Right hindlimb (tissue), 1 donor: ENCODE measurements at places on chromosomes 2 and 18.

GRCh38 chr2:146894514-146894913 is 950.3 kb upstream of the ACVR2A start:
- no peak for DNase-seq

GRCh38 chr2:42926434-42927333 is 134.3 kb upstream of the HAAO start:
- DNase-seq, result no peak

DNA sequence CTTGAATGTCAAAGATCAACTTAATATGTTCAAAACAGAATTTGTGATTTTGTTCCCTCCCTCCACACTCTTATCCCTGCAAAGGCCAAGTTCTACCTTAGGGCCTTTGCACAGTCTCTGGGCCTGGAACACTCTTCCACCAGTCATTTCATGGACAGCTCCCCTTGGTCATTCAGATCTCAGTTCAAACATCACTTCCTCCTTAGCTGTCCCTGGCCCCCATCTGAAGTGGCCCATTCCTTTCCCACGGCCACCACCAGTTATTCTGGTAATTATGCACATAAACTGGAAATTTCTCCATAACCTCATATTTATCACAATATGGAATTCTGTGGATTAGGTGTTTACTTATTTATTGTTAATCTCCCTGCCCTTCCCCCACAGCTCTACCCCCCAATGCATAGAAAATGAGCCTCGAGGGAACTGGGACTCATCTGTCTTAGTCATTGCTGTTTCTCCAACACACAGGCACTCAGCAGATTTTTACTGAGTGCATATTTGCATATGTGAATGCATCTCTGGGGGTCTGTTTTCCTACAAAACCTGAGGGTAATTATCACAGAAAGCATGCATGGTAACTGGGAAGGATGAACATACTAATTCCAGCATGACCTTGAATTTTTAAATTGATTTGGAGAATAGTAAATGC is 35.5 kb upstream of the SPTBN1 start:
- DNase-seq, result no peak

DNA sequence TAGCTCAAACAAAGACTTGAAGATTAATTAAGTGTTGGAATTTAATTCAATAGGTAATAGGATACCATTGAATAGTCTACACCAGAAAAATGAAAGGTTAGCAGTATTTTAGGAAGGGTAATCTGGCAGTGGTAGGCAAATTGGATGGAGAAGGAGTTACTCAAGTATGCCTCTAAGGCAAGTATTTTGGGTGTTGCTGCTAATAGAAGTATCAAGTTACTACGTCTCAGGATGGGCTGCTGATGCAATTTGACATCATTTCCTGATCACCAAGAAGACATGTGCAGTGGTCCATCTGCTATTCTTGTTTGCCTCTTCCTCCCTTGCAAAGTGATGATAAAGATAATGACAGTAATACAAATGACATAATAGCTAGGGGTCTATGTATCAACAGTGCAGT is 485.3 kb downstream of the TGIF1 start:
- no peak for DNase-seq

GRCh38 chr2:133624551-133624950 is 56.3 kb upstream of the NCKAP5 start:
- DNase-seq, result no peak

DNA sequence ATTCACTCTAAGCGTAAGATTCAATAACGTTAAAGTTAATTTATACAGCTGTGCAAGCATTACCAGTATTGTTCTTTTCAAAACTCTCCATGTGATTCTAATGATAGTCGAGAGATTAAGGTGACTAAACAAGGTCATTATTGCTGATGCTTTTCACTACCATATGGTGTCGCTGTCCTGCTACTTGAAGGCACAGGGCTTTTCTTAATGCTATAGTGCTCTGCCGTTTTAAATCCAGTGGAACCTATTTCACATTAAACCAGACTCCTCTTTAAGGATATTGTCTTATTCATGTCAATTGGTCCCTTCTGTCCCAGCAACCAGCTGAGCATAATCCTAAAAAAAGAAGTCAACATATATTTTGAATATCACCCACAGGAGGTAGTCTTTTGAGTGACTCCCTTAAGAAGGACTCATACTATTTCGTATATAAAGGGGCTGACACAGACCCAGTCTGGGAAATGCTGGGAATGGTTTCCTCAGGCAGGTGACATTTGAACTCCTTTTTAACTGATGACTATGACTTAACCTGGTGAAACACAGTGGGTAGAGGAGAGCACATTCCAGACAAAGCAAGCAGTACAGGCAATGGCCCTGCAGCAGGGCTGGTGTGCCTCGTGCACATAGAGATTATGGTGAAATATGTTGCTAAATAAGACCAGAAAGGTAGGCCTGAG is 53.9 kb upstream of the CYTIP start:
- DNase-seq, result no peak

GRCh38 chr2:25173719-25174118 is 5.3 kb upstream of the POMC start:
- DNase-seq, result no peak

DNA sequence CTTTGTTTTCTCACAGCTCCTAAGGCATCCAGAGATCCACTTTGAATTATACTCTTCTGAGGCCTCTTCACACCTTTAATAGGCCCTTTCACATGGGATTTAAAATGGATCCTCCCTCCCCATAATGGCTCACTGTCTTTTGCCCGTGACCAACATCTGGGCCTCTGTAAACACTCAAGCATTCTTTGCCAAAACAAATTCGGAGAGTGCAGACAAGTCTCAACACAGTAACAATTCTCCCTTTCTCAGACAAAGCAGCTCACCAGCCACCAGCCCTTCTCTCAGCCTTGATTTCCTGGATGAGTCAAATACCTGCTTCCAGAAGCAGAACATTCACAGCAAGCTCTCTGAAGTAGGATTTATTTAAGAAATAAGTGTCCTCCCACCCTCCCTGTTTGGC is 14.0 kb upstream of the IMP4 start:
- DNase-seq, result no peak

GRCh38 chr2:43572244-43572643 is 23.6 kb downstream of the THADA start:
- no peak for DNase-seq

DNA sequence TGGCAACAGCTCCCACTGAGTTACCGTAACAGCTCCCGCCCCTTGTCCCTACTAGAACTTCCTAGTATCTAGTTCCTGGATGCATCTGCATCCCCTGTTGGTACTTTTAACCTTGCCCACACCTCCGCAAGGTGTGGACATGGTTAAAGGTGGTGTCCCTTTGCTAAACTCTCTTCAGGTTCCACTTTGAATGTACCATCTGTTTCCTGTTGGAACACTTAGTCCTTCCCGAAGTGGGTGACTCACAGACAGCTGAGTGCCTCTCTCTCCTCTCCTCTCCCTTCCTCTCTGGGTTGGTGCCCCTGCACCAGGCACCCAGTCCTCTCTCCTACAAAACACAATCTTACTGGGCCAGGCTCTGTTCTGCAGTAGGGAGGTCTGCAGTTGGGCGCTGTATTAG is 19.6 kb upstream of the REL start:
- DNase-seq, result no peak

DNA sequence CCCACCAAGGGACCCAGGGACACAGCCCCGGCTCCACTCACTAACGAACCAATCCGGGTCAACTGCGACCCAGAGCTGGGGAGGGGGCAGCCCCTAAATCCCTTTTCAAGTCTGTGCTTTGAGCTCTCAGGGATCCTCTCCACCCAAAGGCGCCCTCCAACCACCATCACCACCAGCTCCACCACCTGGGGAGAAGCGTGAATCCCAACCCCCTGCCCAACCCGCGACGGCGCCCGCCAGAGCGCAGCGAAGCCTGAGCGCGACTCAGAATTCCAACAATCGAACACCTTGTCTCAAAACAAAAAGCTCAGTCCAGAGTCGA is 497 bp downstream of the DSC3 start:
- DNase-seq, result no peak

DNA sequence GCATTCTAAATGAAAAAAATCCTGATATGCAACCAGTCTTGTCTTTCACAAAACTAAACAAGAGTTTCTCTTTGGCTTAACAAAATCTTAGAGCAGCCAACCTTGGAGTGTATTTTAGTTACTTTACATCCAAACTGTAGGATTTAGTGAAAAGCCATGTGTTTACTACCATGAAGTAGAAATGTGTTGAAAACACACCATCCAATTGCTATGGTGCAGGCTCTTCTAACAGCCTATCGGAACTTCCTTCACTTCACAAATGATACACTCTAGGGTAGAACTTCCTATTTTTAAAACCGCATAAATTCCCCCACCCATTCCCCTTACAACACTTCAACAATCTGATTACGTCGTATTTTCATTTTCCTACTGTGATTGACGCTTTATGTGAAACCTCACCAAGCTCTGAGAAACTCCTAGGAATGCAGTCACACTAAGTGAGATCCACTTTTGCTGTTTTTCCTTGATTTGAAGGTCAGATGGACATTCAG is 74.4 kb upstream of the MAP4K4 start:
- no peak for DNase-seq

DNA sequence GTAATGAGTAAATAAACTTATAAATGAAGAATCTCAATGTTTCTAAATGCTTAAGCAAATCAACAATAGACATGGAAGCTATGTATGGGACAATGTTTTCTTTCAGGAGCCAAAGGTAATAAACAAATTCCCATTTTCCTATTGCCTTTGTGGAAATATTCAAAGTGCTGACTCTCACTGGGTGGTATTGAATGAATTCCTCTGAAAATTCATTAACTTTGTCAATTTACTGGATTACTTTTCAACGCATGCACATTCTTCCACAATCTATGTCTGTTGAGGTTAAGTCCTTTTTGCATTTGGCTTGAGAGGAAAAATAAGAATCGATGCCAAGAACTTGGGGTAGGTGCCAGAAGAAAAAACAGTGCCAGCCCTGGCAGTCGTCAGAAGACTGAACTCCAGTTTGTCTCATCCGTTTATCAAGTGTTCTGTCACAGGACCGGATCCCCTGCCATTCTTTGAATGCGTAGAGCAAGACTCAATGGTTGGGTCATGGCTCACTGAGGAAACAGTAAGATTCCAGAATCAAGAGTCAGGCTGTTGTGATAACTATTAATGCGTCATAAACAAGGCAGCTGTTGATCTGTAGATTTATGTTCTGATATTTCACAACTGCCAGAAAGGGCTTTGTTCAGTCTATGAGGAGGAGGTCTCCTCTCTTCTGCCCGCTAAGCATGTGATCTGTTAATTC is 133.3 kb downstream of the GFPT1 start:
- peak; percentile 72 for DNase-seq

GRCh38 chr2:75862547-75862946 is 151.8 kb upstream of the GCFC2 start:
- DNase-seq, result no peak

GRCh38 chr2:43136876-43137275 is 89.5 kb downstream of the ZFP36L2 start:
- DNase-seq, result no peak

DNA sequence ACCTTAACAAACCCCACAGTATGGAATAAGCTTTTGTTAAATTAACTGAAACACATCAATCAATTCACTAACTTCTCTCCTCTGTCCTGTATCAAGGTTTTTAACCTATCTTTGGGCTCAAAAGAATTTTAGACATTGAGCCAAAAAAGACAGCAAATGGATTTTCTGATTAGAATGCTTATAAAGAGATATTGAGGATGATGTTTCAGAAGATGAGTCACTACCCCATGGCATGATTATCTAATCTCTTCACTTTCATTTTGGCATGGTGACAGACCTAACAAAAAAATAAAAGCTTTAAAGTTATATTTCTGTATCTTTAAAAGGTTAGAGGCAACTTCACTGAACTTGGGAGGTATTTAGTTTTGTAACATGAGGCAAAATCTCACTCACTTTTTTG is 55.5 kb downstream of the SGPP2 start:
- no peak for DNase-seq

DNA sequence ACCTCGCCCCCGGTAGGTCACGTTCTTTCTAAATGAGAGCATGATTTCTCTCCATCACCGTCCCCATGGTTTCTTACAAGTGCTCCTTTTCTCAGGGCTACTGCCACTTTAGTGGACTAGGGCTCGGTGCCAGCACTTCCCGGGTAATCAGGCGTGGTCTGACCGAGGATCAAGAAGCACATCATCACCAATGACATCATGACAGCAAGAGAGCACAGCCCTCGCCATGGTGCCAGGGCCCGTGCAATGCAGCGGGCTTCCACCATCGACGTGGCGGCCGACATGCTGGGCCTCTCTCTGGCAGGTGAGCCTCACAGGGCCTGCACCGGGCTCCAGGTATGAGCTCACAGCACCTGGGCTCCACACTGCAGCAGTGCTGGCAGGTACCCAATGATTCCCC is 75.2 kb downstream of the INPP4A start:
- no peak for DNase-seq

DNA sequence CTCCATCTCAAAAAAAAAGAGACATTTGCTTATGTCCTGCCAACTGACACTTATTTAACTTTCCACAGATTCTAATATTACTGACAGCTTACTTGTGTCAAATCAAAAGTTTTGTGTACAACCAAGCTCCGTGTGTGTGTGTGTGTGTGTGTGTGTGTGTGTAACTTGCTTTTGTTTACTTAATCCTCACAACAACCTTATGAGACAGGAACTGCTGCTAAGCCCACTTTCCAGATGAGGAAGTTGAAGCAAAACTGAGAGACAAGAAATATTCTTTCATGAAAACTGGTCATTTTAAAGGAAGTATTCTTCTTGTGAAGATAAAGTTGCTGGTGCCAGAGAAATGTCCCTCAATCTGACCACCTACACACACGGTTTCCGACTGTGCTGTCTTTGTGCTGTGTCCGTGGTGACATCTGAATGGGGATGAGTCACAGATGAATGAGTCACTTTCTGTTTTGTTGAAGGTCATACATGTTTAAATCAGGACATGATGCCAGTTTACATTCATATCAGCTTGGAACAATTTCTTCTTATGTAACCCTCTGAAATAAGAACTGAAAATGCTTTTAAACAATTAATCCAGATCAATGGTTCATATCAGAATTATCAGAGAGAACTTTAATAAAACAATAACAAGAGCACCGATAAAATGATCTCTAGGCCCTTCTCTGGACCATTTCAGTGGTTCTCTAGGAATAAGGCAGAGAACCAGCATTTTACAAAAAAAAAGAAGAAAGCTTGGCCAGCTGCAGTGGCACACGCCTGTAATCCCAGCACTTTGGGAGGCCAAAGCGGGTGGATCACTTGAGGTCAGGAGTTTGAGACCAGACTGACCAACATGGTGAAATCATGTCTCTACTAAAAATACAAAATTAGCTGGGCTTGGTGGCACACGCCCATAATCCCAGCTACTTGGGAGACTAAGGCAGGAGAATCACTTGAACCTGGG is 95.5 kb downstream of the THNSL2 start:
- no peak for DNase-seq

GRCh38 chr18:64882896-64883295 is 734.0 kb upstream of the LINC00305 start:
- no peak for DNase-seq

DNA sequence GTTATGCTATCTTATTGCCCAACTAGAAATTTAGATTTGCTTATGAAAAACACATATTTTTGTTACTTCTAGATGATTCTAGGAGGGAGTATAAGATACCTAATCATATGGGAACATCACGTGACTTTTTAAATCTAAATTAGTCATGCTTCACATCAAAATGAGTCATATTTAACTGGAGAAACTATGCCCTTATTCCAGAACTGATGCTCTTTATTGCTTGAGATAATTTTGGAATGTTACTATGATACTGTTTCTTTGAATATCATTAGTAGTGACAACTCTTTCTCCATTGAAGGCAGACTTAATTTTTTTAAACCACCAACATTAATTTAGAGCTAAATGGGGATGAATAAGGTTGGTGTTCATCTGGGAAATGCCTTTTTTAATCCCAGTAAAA is 19.9 kb upstream of the ELAC1 start:
- no peak for DNase-seq
